RPMI7951 (cell line): ENCODE measurements at places on chromosomes 2 and 18.

DNA sequence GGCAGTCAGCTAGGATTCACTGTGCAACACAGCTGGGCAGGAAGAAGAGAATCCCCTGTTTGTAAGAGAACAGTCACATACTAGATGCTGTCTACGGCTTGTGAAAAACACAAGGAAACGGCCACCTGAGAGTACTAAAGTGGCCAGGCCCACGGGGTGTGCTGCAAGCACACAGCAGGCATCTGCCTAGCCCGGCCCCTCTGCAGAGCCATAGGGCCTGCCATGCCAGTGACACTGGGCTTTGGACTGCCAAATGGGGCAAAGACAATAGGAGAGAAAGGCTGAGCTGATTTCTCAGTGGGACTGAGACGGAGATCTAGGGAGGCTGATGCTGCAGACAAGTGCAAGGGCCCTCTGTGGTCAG is 10.3 kb downstream of the TUBB6 start:
- no peak for DNase-seq

GRCh38 chr2:237752761-237753165 is 45.8 kb upstream of the RBM44 start:
- peak; percentile 31 for DNase-seq

GRCh38 chr2:38170067-38170466 is 94.1 kb upstream of the CYP1B1 start:
- DNase-seq = peak; percentile 19

- DNase-seq = no peak
Measured at GRCh38 chr18:63224630-63225029, 94.9 kb downstream of the BCL2 start.

DNA sequence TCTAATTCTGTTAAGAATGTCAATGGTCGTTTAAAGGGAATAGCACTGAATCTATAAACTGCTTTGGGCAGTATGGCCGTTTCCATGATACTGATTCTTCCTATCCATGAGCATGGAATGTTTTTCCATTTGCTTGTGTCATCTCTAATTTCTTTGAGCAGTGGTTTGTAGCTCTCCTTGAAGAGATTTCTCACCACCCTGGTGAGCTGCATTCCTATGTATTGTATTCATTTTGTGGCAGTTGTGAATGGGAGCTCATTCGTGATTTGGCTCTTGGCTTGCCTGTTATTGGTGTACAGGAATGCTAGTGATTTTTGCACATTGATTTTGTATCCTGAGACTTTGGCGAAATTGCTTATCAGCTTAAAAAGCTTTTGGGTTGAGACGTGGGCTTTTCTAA is 38.3 kb upstream of the WDR75 start:
- DNase-seq = peak; percentile 78

DNA sequence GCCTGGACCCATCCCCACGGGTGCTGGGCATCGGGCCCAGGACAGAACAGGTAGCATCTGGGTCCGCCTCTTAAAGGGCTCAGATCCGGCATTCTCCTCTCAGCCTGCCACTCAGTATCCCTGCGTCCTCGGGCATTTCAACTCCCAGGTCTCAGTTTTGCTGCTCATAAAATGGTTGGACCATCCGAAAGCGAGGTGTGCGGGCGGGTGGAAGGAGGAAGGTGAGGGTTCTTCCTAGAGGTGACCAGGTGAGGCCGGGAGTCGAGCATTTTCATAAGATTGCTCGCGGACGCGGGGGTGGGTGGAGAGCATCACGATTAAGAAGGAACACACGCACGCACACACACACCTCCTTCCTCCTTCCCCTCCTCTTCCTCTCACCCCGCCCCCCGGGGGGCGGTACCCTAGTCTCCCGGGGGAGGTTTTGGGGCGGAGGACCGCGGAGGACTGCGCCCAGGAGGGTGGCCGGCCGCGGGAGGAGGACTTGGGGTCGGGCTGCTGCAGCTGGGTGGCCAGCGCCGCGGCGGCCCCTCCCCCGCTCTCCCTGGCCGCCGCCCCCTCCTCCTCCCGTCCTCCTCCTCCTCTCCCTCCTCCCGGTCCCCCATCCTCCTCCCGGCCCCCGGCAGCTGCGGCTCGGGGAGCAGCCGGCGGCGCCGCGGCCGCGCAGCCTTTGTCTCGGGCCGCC is 97.9 kb upstream of the GPR45 start:
- no peak for DNase-seq

- no peak for DNase-seq
Measured at GRCh38 chr2:99200076-99200800, 19.3 kb downstream of the MRPL30 start.

DNA sequence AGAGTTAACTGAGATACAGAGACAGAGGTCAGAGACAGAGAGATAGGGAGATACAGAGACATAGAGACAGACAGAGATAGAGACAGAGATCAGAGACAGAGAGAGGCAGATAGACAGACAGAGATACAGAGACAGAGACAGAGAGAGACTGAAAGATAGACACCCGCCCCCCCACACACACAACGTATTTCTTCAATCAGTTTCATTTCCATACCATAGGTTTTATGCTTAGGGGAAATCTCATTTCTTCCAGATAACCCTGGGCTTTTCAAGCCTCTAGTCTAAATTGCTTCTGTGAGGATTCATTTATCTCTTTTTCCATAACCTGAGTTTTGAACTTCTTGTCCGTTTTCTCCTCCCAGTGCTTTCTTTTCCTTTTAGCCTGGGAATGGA is 94.6 kb downstream of the CD8B2 start:
- DNase-seq = no peak

DNA sequence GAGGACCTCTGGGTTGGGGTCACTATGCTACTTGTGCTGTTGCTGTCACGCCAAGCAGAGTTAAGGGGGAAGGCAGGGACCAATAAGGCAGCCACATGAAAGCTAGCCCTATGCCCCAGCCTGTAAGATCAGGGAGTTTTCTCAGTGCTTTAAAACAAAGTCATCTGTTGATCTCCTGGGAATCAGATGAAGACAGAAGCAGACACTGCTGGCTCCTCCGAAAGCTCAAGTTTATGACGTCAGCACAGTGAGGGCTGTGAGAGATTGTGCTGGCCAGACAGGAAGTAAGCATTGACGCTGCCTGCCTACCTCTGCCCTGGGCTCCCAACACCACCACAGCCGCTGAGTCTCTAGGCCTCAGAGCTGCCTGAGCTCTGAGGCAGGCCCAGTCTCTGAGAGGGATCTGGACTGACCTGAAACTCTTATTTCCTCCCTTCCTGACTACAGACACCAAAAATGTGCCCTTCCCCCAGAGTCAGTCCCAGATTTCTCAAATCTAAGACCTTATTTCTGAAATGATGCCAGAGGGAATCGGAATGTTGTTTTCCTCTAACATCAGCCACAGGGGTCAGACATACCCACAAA is 118.1 kb upstream of the EPAS1 start:
- DNase-seq = peak; percentile 90

- DNase-seq = peak; percentile 92
Measured at GRCh38 chr2:106956416-106956815, 70.4 kb upstream of the ST6GAL2 start.

GRCh38 chr18:57984490-57985115 is 59.4 kb upstream of the NEDD4L start:
- no peak for DNase-seq

DNA sequence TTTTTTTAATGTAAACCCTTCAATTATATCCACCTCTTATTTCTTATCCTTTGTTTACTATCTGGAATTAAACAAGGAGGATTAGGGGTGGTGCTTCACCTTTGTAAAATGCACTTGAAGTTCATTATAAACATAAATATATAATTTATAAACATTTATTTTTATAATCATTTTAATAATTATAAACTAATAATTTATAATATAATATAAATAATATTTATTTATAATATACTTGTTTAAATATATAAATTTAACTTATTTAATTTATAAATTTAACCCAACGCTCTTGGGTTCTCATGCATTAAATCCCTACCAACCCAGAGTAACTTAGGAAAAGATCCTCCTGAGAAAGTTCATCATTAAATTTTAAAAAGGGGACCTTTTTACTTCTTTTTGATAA is 452.5 kb downstream of the PTPRM start:
- DNase-seq = no peak

- no peak for DNase-seq
Measured at GRCh38 chr2:102376052-102376591, 20.5 kb downstream of the IL18R1 start.

GRCh38 chr2:214341646-214342045 is 69.2 kb upstream of the VWC2L start:
- no peak for DNase-seq

DNA sequence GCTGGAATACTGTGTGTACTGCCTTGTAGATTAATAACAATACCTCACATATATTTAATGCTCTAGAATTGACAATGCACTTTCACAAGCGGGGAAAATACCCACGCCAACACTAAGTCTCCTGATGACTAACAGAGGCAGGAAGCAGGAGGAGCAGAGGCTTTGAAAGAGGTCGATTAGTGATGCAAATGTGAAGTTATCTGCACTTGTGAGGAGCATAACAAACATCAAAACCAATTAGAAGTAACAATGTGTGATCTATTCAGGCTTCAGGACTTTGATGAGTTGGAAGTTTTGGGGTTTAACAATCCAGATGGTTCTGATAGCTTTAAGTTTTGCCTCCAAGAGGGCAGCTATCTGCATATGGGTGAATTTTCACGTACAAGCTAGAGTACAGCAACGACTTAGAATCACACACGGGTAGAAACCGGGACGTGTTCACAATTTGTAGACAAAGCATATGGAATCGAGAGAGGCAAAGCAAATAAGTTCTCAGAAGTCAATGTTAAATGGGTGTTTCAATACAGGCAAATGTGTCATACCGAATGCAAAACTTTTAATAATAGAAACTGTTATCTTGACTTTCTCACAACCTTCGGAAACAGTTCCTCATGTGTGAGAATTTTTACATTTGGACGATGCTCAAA is 114.5 kb downstream of the METTL8 start:
- DNase-seq = no peak

DNA sequence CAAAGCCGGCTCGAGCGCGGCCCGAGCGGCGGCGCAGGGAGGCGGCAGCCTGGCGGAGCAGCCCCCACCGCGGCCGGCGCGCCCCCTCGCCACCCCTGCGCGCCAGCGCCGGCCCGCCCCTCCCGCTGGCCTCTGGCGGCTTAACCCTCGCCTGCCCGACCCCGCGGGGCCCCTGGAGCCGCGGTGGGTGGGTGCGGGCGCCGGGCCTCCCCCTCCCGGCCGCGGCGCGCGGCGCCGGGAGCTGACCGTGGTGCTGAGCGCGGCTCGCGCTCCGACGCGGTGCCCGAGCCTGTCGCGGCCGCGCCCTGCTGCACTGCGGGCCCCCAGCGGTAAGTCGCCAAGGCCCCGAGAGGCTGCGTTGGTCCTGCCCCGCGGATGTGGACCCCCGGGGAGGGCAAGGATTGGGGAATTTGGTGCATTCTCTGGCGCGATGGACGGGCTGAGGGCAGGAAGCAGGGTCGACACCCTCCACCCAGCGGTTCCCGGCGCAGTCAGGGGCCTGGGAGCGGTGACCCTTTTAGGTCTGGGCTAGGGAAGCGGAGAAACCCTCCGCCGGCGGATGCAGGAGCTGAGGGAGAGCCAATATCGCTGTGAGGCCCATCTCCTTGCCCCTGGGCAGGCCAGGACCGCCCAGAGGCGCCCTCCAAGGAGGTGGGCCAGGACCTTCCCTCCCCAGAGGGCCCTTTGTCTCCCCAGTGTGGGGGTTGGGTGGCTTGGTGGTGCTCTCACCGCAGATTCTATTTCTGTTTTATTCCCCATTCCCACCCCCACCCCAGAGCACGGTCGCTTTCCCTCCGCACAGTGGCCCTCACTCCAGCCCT is 923 bp downstream of the AMER3 start:
- peak; percentile 9 for DNase-seq

- no peak for DNase-seq
Measured at GRCh38 chr2:8752385-8752784, 70.5 kb downstream of the ID2 start.

- no peak for DNase-seq
Measured at GRCh38 chr2:3588084-3588483, 6.8 kb upstream of the COLEC11 start.
